Hematopoietic multipotent progenitor cell (in vitro differentiated cells): ENCODE measurements at places on chromosomes 3 and 15. TPM values are rescaled to one million over a fixed set of nuclear protein-coding genes. Genes with fewer than 3 reads are reported as not detected.

GRCh38 chr3:30695302-30696061 is 89.1 kb downstream of the TGFBR2 start:
- no peak for DNase-seq

The CPB1 gene
- under 0.01 TPM for total RNA-seq

The ARHGEF26 gene
- total RNA-seq = 1.1 TPM

The RYR3 gene
- 5.4 TPM for total RNA-seq

The PLA2G4D gene
- not detected for total RNA-seq

GRCh38 chr15:39530480-39531342 is 50.2 kb upstream of the THBS1 start:
- DNase-seq = no peak

The SRP14 gene
- 75.1 TPM for total RNA-seq

The EPHA6 gene
- total RNA-seq = not detected

- DNase-seq = no peak
Measured at GRCh38 chr3:53503195-53503594, 8.8 kb downstream of the CACNA1D start.

DNA sequence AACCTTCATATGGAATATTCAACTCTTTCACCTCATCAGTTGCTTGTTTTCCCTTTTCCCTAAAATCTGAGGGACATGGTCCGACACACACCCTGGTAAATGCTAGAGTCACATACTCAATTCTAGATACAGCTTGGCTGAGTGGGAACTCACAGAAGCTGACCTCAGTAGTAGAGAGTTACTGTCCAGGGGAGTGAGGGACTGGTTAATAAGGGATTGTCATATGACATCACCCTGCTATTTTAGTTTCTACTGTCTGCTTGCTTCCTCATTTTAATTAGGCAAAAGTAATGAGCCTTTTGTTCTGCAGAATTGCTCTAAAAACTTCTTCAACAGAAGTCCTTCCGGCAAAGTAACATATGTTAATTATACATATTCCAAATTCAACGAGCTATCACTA is 244.5 kb downstream of the ZIC4 start:
- no peak for DNase-seq

- no peak for DNase-seq
Measured at GRCh38 chr3:99708207-99708745, 69.9 kb downstream of the COL8A1 start.

- no peak for DNase-seq
Measured at GRCh38 chr15:58454950-58455401, 23.2 kb downstream of the LIPC start.

DNA sequence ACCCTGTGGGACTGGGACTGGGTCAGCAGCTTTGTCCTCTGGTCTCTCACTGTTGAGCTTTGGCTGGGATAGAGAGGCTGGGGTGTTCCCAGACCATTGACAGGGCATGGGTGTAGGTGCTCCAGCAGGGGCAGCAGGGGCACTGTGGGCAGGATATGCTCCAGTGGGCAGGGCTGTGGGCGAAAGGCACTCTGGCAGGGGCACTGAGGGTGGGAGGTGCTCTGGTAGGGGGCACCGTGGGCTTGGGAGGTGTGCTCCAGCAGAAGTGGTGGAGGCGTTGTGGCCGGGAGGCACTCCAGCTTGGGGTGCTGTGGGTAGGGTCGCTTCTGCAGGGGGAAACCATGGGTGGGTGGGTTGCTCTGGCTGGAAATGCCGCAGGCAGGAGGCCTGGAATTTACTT is 62.1 kb downstream of the LRRC49 start:
- no peak for DNase-seq

DNA sequence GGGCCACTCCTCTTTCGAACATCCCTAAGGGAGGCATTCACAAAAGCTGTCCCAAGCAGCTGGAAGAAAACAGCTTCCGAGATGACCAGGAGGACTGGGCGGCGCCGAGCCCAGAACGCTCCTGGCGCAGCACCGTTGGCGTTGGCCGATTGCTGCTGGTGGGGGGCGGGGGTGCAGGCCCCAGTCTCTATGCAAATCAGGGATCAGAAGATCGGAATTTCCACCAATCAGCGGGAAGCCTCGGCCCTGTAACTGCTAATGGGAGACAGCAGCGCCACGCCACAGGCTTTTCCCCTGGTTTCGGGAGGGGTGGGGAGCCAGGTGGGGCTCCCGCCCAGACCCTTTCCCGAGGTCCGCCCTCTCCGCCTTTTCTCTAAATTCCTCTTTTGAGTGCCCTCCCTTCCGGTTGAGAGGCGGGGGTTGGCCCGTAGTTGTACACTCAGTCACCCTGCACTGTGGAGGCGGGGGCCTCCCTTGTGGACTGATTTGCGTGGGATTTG is 27.0 kb downstream of the HMCES start:
- DNase-seq = peak; percentile 78

DNA sequence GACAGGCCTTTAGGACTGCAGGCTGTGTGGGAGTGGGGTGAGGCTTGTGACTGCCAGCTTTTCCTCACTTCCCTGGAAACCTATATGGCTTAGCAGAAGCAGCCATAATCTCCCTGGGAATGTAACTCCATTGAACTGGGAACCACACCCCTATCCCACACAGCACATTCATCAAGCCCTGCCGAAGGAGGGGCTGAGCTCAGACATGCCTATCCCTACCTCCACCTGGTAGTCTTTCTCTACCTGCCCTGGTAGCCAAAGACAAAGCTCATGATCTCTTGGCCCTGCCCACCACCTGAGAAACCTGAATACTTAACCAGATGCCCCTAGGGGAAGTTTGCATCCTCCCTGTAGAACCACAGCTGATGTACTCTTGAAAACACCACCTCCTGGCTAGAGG is 219.8 kb downstream of the UNC13C start:
- no peak for DNase-seq

GRCh38 chr3:50587806-50588758 is 18.8 kb downstream of the HEMK1 start:
- DNase-seq = no peak
